ENCODE measurements at places on chromosomes 7 and 10. TPM values are rescaled to one million over a fixed set of nuclear protein-coding genes. Genes with fewer than 3 reads are reported as not detected.

CPED1 gene
- total RNA-seq: 0.86 TPM

DNAH11 gene
- total RNA-seq: 4.2 TPM

EPO gene
- not detected for total RNA-seq

LRGUK gene
- 0.13 TPM for total RNA-seq

NCF1 gene
- total RNA-seq: not detected

WNT8B gene
- not detected for total RNA-seq

Data from thoracic aorta endothelial cell (primary cell).